ENCODE measurements at places on chromosomes 2 and 18. TPM values are rescaled to one million over a fixed set of nuclear protein-coding genes. Genes with fewer than 3 reads are reported as not detected.

DNA sequence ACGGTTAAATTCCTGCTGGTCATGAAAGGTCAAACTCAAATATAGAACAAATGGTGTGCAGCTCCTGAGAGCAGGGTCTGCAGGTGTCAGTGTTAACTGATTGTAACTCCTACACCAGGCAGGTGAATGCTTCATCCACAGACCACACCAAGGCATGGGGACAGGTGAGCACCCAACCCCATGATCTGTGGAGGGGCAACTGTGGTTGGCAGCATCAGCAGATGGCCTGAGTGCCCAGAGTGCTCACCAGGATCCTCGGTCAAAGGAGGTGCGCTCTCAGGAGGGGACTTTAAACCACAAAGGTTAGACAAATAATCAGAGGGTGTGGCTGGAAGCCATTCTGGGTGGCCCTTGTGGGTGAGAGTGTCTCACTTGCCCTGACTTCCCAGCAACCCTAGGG, 44.5 kb downstream of the PTGR3 start:
- no peak for DNase-seq
- H3K36me3 ChIP-seq: no peaks in the 10 kb centered on the region
- H3K27ac ChIP-seq: no peak overlapping the region
- H3K4me3 ChIP-seq: no peak overlapping the region
- H3K27me3 ChIP-seq: peaks cover 2% of the 10 kb centered on the region
- peaks cover 15% of the 10 kb centered on the region for H3K4me1 ChIP-seq

The UNC80 gene
- total RNA-seq: not detected

DNA sequence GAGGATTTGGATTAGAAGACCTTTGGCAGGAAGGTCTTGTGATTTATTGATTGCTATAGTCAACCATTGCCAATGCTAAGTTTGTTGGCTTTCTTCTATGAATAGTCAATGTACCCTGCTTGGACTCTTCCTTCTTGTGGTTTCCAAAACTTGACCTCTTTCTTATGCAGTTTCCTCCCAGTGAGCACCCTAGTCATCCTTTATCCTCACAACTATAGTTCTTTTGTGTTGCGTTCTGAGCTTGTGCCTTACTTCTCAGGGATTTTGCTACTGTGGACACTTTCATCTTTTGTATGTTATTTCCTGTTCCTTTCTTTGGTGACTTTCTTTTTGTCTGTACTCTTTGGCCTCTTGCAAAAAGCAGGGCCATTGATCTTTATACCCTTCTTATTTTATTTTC, 168.2 kb downstream of the LRRTM1 start:
- H3K27ac ChIP-seq: no peak overlapping the region
- no peaks in the 10 kb centered on the region for H3K36me3 ChIP-seq
- peaks cover 1% of the 10 kb centered on the region for H3K27me3 ChIP-seq

DNA sequence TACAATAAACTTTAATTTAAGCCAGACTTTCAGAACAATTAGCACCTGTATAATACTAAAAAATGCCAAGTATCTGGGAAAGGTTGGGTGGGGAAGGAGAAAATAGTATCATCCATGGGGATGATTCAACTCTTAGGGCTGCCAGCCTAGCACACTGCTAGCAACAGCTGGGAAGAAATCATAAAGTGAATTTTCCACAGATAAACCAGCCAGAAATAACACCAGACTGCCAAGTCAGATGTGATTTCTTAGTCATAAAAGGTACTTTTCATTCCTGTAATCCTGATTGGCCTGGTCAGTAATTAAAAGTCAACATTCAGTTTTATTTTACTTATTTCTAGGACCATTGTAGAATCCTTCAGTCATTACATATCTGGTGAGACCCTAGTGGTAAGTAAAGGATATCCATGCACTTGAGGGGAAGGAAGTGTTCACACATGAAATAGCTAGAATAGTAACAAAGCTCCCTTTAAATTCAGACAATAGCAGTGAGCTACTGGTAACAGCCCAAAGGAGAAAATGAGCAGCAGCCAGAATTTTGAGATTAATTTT, 59.4 kb downstream of the LIMS1 start:
- no peaks in the 10 kb centered on the region for H3K27me3 ChIP-seq
- peaks cover 20% of the 10 kb centered on the region for H3K4me1 ChIP-seq
- H3K36me3 ChIP-seq: no peaks in the 10 kb centered on the region
- no peak for DNase-seq
- H3K27ac ChIP-seq: peak overlapping the region; percentile 12

GRCh38 chr2:227824711-227825110, 11.1 kb downstream of the CCL20 start:
- no peak for DNase-seq
- no peaks in the 10 kb centered on the region for H3K4me1 ChIP-seq
- no peak overlapping the region for H3K4me3 ChIP-seq
- peaks cover 5% of the 10 kb centered on the region for H3K36me3 ChIP-seq

DNA sequence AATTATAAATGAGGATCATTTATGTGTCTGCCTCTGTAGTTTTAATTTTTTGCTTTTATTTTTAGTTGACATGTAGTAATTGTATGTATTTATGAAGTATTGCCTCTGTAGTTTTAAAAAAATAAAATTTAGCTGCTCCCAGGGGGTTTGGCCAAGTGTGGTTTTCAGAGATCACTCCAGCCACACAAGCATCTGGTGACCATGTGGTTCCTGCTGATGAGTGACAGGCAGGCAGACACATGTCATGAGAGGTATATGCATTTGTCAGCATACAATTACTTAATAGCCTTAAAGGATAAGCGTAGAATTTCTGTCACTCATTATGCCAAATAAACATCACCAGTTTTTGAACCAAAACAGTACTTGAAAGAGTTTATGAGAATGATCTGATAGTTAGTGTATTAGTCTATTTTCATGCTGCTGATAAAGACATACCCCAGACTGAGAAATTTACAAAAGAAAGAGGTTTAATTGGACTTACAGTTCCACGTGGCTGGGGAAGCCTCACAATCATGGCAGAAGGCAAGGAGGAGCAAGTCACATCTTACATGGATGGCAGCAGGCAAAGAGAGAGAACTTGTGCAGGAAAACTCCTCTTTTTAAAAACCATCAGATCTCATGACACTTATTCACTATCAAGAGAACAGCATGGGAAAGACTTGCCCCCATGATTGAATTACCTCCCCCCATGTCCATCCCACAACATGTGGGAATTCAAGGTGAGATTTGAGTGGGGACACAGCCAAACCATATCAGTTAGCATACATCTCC, 29.6 kb downstream of the MREG start:
- H3K36me3 ChIP-seq: peaks cover 28% of the 10 kb centered on the region
- no peak for DNase-seq
- H3K27ac ChIP-seq: no peak overlapping the region
- H3K4me1 ChIP-seq: peaks cover 3% of the 10 kb centered on the region

The CTLA4 gene
- total RNA-seq: 1.8 TPM

The WIPF1 gene
- total RNA-seq: 419 TPM

The MTCL1 gene
- total RNA-seq: 0.41 TPM

- no peaks in the 10 kb centered on the region for H3K27me3 ChIP-seq
- H3K27ac ChIP-seq: no peak overlapping the region
- H3K4me3 ChIP-seq: no peak overlapping the region
Observed at GRCh38 chr2:144354953-144355352, 165.0 kb downstream of the ZEB2 start.

The LYG1 gene
- total RNA-seq: 4.5 TPM

DNA sequence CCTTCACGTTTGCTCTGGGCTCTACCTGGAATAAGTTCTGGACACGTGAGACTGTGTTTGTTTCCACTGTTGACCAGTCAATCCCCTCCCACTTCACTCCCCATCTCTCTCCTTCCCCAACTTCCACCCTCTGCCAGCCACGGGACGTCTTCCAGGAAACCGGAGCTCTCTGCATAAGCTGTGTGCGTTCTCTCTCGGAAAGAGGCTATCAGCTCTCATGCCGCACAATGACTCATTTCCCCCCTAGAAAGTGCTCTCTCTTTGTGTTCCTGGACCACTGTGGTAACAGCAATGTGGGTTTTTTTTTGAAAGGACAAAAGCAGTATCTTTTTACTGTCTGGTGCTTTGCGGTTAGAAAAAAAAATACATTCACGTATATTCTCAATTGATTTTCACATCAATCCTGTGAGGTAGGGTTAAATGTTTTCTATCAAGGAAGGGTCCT, 10.2 kb downstream of the PROKR1 start:
- H3K27me3 ChIP-seq: no peaks in the 10 kb centered on the region
- peak; percentile 10 for DNase-seq
- H3K36me3 ChIP-seq: no peaks in the 10 kb centered on the region
- peak overlapping the region; percentile 15 for H3K4me3 ChIP-seq
- peaks cover 38% of the 10 kb centered on the region for H3K4me1 ChIP-seq

- H3K27me3 ChIP-seq: no peaks in the 10 kb centered on the region
- DNase-seq: no peak
- no peak overlapping the region for H3K4me3 ChIP-seq
- no peaks in the 10 kb centered on the region for H3K36me3 ChIP-seq
- H3K4me1 ChIP-seq: peaks cover 15% of the 10 kb centered on the region
Observed at GRCh38 chr2:96501471-96501874, 3.7 kb downstream of the NEURL3 start.

- no peak overlapping the region for H3K27ac ChIP-seq
- H3K4me1 ChIP-seq: no peaks in the 10 kb centered on the region
- H3K27me3 ChIP-seq: peaks cover 13% of the 10 kb centered on the region
- no peaks in the 10 kb centered on the region for H3K36me3 ChIP-seq
- no peak for DNase-seq
Observed at GRCh38 chr2:18369760-18370159, 190.7 kb downstream of the RDH14 start.

GRCh38 chr2:105140240-105140568, 101.3 kb upstream of the GPR45 start:
- no peaks in the 10 kb centered on the region for H3K36me3 ChIP-seq
- peaks cover 48% of the 10 kb centered on the region for H3K27me3 ChIP-seq
- H3K4me3 ChIP-seq: no peak overlapping the region
- peaks cover 4% of the 10 kb centered on the region for H3K4me1 ChIP-seq

DNA sequence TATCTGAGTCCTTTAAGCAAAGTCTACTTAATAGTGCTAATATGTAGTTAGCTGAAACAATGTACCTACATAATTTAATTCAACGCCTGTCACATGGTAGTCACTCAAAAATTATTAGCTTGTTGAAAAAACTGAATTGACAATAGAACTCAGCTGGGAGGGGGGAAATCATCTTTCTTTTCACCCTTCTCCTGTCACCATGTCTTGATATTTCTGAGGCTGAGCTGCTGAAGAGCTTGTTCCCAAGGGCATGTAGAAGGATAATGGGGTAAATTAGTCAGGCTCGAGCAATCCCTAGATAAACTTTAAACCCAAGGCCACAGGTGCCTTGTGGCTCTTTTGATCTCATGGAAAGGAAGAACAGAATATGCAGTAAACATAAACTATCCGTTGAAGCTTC, 339.6 kb upstream of the LRATD1 start:
- H3K27ac ChIP-seq: no peak overlapping the region
- no peak overlapping the region for H3K4me3 ChIP-seq
- H3K36me3 ChIP-seq: no peaks in the 10 kb centered on the region
- H3K27me3 ChIP-seq: no peaks in the 10 kb centered on the region
- DNase-seq: no peak

The EGR4 gene
- not detected for total RNA-seq

GRCh38 chr2:164847981-164848741, 6.5 kb upstream of the COBLL1 start:
- DNase-seq: no peak
- H3K27me3 ChIP-seq: peaks cover 9% of the 10 kb centered on the region
- no peaks in the 10 kb centered on the region for H3K4me1 ChIP-seq
- no peak overlapping the region for H3K4me3 ChIP-seq
- no peaks in the 10 kb centered on the region for H3K36me3 ChIP-seq

GRCh38 chr18:6022845-6023244, 127.5 kb upstream of the TMEM200C start:
- H3K4me1 ChIP-seq: no peaks in the 10 kb centered on the region
- DNase-seq: no peak
- no peaks in the 10 kb centered on the region for H3K36me3 ChIP-seq
- H3K27me3 ChIP-seq: no peaks in the 10 kb centered on the region
- no peak overlapping the region for H3K27ac ChIP-seq

GRCh38 chr2:88933980-88934379, 242.5 kb downstream of the RPIA start:
- no peaks in the 10 kb centered on the region for H3K4me1 ChIP-seq
- H3K36me3 ChIP-seq: no peaks in the 10 kb centered on the region
- H3K4me3 ChIP-seq: no peak overlapping the region
- peaks cover 2% of the 10 kb centered on the region for H3K27me3 ChIP-seq
- H3K27ac ChIP-seq: no peak overlapping the region

GRCh38 chr2:85655961-85656417, 12.0 kb downstream of the SFTPB start:
- peak overlapping the region; percentile 35 for H3K27ac ChIP-seq
- DNase-seq: no peak
- no peaks in the 10 kb centered on the region for H3K4me1 ChIP-seq
- no peak overlapping the region for H3K4me3 ChIP-seq
- no peaks in the 10 kb centered on the region for H3K27me3 ChIP-seq
- peaks cover 8% of the 10 kb centered on the region for H3K36me3 ChIP-seq

The HOXD8 gene
- total RNA-seq: not detected

DNA sequence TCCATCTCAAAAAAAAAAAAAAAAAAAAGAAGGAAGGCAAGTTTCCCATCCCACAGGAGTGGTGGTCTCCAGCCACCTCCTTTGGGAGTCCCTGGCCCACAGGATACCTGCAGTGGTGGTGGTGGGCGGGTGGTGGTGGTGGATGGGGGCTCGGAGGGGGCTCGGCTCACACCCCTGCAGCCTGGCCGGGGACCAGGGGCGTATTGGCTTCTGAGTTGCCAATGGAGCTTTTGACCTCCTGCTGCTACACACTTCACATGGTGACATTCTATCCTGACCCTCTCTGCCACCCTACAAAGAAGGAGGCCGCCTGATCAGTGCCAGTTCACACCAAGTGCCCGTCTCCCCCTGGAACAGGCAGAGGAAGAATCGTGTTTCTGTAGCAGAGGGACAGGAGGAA, 119.6 kb downstream of the NFATC1 start:
- no peaks in the 10 kb centered on the region for H3K27me3 ChIP-seq
- H3K4me1 ChIP-seq: peaks cover 24% of the 10 kb centered on the region
- peaks cover 3% of the 10 kb centered on the region for H3K36me3 ChIP-seq
- DNase-seq: no peak
- H3K27ac ChIP-seq: peak overlapping the region; percentile 85
- peak overlapping the region; percentile 7 for H3K4me3 ChIP-seq

DNA sequence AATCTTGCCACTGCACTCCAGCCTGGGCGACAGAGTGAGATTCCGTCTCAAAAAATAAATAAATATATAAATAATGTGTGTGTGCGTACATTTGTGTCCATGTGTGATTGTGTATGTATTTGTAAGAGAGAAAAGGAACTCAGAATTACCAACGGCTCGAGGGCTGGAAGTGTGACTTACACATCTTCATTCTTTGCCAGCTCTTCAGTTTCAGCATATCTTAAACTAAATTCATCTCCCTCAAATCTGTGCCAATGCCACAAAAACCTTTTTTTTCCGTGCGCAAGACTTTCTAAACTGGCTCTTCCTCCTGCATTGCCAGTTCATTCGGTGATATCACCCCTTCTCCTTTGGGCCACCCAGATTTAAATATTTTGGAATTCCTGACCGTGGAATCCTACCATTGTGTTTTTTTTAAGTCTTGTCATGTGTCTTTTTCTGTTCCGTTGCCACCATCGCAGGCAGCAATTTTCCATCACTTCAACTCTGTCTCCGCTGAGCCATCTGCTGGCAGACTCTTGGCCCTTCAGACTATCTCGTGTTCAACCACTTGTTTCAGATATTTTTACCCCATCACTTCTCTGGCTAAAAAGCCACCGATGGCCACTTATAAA, 77.0 kb upstream of the ZNF532 start:
- no peak overlapping the region for H3K27ac ChIP-seq
- no peaks in the 10 kb centered on the region for H3K4me1 ChIP-seq
- H3K36me3 ChIP-seq: no peaks in the 10 kb centered on the region
- H3K4me3 ChIP-seq: no peak overlapping the region
- H3K27me3 ChIP-seq: peaks cover 21% of the 10 kb centered on the region
